ENCODE measurements at places on chromosomes 11 and 22. TPM values are rescaled to one million over a fixed set of nuclear protein-coding genes. Genes with fewer than 3 reads are reported as not detected.

DNA sequence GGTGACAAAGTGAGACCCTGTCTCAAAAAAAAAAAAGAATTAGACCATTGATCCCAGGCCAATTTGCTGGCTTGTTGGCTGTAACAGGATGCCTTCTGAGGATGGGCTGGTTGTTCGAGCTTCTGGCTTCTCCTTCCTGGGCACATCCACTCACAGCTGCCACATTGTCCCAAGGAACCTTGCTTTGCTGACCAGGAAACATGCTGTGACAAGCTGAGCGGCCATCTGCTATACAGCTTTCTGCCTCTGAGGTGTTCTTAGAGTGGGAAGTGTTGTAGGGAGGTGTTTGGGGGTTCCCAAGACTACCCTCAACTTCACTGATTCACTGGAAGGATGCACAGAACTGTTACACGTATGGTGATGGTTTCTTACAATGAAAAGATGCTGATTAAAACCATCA lies 6.5 kb downstream of the SNAP29 start:
- DNase-seq, result no peak

DNA sequence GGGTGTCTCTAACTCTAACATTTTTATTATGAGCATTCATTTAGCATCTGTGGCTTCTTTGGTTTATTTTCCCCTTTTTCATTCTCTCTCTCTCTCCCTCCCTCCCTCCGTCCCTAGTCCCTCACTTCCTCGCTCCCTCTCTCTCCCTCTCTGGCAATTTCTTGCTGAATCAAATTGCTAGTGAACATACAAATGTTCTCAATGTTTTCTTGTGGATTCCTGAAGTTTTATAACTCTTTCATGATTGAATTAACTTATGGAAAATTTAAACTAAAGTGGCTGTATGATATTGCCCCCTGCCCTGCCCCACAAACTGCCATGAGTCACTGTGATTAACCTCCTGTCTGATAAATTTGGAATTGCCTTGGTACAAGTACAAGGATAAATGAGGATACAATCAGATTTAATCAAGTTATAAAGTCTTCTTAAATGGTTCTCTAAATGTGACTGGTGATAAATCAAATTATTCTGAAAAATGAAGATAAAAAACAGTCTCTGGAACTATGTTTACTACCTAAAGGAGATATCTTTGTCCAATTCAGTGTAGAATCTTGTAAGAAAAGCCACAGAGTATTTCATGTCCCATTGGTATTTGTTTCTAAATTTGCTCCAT lies 143.0 kb upstream of the PDGFD start:
- DNase-seq, result no peak

DNA sequence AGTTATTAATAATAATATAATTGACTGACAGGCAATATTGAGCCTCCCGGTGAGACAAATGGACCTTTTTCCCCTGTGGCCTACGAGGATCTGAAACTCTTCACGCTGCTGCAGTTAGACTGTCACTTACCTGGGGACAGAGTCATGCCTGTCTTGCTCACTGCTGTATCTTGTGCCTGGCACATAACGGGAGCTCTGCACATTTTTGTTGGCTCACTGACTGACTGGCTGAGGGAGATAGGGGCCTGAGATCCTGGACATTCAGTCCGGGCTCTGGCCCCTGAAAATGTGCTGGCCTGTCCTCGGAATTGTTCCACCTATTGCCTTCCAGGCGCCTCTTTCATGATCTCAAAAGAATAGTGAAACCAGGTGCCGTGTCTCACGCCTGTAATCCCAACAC lies 743 bp upstream of the CD3D start:
- DNase-seq, result no peak

- DNase-seq, result no peak
Measured at GRCh38 chr11:107331728-107332127, 125.9 kb downstream of the CWF19L2 start.

DNA sequence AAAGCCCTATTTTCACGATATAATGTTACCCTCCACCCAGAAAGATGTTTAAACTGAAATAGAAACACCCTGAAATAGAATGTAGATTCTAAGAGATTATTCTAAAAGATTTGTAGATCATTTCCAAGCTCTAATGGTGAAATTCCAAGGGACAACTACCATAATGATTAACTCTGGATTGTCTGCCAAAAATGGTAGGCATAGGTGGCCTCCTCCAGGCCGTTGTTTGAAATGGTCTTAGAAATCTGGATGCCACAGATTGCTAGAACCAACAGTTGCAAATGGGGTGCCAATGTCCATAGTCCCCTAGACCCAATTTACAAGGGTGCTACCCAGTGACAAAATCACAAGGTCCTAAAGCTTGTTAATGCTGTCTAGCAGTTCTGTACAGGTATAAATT lies 6.7 kb upstream of the SLC6A5 start:
- no peak for DNase-seq

GRCh38 chr11:123549926-123550917 lies 104.2 kb downstream of the SCN3B start:
- no peak for DNase-seq

- DNase-seq, result no peak
Measured at GRCh38 chr11:91860661-91861060, 364.0 kb upstream of the FAT3 start.

DNA sequence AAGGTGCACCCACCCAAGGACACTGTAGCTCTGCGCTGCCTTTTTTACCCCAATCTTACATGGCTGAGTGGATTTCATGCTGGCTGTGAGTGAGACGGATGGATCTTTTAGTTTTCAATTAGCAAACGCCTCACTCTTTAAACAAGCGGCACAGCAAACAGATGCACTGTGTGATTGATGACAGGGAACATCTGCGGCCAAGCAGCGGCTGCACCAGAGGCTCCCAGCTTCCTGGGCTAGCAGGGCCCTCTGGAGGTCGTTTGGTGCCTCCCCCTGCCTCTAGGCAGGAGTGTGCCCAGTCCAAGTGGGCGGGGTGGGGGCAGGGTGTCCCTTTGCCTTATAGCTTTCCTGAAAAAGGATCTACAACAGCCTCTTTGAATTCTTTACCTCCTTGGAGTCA lies 2.1 kb upstream of the DRD2 start:
- no peak for DNase-seq

- peak; percentile 66 for DNase-seq
Measured at GRCh38 chr11:126391970-126392632, 36.6 kb downstream of the ST3GAL4 start.

- DNase-seq, result no peak
Measured at GRCh38 chr22:43504666-43505261, 93.0 kb downstream of the MPPED1 start.

DNA sequence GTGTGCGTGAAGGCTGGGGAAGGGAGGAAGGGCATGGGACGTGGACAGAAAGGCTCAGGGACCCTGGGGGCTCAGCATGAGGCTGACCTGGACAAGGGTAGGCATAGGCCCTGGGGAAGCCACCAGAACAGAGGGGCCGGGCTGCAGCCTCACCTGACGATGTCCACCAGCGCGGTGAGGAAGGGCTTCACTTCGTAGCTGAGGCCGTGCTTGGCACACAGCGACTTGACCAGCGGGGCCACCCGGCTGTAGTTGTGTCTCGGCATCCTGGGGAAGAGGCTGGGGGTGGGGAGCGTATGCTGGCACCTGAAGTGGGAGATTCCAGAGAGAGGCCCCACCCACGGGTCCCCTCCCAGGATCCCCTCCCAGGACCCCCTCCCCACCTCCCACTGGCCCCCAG lies 15.6 kb downstream of the FADS3 start:
- no peak for DNase-seq

The P4HA3 gene
- total RNA-seq, result not detected

The OR5D18 gene
- not detected for total RNA-seq

DNA sequence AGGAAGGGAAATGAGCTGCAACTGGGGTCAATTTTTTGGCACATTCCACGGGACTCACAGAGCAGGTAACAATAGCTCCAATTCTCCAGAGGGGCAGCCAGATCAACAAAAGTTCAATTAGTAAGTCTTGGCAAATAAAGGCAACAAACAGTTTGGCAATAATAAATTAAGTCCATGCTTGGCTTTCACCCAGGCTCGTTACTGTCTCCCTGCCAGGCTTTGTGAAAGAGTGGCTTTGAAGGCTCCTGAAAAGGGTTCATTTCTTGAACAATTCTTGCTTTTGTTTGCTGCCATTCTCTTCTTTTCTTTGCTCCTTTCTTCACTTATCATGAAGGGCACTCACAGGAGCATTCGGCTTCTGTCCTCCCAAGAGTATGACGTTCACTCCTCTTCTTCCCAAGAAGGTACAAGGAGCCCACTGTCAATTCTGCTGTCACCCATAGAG lies 123.3 kb downstream of the APIP start:
- DNase-seq, result peak; percentile 32

DNA sequence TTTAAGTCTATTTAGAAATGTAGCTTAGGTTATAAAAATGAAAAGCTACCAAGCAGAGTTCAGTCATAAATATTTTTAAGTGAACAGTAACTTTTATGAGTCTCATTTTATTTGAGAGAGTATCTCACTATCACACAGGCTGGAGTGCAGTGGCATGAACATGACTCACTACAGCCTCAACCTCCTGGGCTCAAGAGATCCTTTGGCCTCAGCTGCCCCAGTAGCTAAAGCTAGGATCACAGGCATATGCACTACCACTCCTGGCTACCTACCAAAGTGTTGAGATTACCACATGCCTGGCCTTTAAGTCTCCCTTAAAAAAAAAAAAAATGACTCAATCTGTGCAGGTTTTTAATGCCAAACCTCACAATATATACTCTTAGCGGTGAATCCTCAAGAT lies 34.7 kb upstream of the CLNS1A start:
- no peak for DNase-seq

The SYCE3 gene
- total RNA-seq, result not detected

GRCh38 chr11:81963018-81963417 lies 770.6 kb downstream of the FAM181B start:
- DNase-seq, result no peak

- DNase-seq, result no peak
Measured at GRCh38 chr11:31655483-31655882, 145.9 kb downstream of the ELP4 start.

The MACROD1 gene
- total RNA-seq, result 41.2 TPM

DNA sequence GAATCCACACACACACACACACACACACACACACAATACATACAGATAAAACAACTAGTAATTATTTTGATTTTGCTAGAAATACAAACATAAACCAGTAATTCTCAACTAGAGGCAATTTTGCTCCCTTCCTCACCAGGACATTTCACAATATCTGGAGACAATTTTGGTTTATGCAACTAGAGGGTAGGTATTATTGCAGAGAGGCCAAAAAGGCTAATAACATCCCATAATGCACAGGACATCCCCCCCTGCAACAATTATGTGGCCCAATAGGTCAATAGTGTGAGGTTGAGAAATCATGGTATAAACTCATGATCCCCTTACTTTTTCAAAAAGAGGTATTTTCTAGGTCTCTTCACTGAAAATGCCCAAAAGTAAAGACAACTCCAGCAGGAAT lies 29.0 kb downstream of the PGR start:
- no peak for DNase-seq

GRCh38 chr22:22031183-22031945 lies 48.8 kb upstream of the TOP3B start:
- no peak for DNase-seq

The GALNT18 gene
- total RNA-seq, result 3.0 TPM

- no peak for DNase-seq
Measured at GRCh38 chr11:926341-926916, 759 bp downstream of the AP2A2 start.

DNA sequence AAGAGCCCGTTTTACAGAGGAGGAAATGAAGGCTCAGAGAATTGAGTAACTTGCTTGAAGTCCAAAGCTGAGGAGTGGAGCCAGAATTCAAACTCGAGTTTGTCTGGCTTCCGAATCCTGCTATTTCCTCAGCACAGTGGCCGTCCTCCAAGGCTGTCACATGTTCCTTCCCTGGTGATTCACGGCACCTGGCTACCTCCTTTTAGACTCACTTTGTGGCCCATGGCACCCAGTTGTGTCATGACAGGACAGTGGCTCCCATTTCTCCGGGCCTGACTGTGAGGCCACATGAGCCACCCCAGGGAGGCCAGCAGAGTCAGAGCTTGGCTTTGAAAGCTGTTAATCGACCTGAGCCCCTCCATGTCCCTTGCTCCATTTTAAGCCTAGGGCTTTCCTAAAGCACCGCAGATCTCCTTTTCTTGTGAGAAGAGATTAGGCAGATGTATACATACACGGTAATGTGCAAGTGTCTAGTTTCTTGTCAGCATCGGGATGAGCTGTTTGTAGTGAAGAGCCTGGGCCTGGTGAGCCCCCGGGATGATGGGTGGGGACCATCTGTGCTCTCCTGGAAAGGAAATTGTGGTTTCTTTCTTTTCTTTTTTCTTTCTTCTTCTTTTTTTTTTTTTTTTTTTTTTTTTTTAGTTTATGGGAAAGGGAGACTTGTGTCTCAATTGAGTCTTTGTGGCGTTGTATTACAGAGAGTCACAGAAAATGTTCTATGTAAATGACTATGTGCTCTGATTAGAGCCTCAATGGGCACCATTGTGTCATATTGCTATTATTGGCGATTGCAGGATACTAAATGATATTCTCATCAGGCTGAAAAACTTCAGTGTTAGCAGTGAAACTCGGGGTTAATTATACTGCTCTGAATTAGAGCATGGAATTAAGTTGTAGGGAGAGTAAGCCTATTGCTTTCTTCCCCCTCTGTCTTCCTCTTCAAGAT lies 54.8 kb downstream of the PTPRJ start:
- DNase-seq, result no peak

DNA sequence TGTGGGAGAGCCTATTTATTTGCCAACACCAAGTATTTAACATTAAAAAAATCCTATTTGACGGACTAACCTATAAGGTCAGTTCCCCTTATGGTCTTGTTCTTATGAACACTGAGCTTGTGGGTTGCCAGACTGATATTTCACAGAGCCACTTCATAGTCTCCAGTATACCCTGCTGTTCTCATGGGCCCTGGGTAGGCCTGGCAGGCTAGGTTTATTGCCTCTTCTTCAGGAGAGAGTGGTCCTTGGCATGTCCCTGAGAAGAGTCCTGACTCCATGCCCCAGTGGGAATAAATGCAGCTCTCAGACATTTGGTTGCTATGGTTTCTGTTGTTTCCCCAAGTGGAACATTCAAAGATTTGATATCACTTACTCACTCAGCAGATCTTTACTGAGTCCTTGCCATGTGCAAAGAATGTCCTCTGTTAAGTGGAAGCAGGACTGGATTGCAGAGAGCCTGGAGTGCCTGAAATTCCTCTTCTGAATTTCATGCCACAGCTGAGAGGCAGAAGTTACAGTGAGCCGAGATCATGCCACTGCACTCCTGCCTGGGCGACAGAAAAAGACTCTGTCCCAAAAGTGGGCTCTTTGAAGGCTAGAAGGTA lies 15.7 kb downstream of the SLC5A1 start:
- DNase-seq, result no peak

GRCh38 chr11:97832451-97832850 lies 1188.3 kb upstream of the CNTN5 start:
- DNase-seq, result no peak

The APOL5 gene
- total RNA-seq, result not detected

GRCh38 chr11:104159356-104159755 lies 4.6 kb downstream of the PDGFD start:
- DNase-seq, result no peak
